Activated naive CD4-positive, alpha-beta T cell treated with anti-CD3 and anti-CD28 coated beads for 36 hours (primary cell): ENCODE measurements at places on chromosomes 6 and 20.

DNA sequence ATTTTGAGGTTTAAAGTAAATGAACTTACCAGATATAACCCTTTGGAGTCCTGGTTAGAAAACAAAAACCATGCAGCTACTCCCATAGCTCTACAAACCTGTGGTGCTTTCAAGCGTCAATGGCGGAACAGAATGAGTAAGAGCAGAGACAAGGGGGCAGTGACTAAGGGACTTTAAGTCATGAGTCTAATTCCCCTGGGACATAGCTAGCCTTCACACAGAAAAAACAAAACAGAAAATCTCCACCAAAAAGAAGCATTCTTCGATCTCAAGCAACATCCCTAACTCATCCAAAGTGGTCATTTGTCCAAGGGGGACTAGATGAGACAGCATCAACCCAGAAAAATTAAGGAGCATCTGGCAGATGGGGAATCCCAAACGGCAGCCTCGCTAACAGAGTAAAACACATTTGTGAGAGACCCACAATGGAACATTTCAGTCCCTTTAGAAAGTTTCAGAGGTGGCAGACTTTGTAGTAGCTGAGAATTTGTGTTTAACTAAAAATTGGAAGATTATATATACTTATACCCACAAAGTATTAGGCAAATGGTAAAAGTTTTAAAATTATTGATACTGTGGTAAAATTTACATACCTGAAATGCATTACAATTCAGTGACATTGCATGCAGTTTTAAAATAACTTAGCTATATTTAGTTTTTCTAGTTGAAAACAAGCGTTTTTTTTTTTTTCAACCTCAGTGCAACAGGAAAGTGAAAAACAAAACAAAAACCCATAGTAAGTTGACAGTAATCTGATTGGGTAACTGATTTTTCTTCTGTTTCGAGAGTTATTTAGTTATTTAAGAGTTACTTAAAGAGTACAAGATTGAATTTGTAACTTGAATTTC is 67.5 kb downstream of the KCNQ5 start:
- DNase-seq = no peak

- DNase-seq = no peak
Measured at GRCh38 chr20:46742669-46743045, 33.2 kb downstream of the SLC2A10 start.

DNA sequence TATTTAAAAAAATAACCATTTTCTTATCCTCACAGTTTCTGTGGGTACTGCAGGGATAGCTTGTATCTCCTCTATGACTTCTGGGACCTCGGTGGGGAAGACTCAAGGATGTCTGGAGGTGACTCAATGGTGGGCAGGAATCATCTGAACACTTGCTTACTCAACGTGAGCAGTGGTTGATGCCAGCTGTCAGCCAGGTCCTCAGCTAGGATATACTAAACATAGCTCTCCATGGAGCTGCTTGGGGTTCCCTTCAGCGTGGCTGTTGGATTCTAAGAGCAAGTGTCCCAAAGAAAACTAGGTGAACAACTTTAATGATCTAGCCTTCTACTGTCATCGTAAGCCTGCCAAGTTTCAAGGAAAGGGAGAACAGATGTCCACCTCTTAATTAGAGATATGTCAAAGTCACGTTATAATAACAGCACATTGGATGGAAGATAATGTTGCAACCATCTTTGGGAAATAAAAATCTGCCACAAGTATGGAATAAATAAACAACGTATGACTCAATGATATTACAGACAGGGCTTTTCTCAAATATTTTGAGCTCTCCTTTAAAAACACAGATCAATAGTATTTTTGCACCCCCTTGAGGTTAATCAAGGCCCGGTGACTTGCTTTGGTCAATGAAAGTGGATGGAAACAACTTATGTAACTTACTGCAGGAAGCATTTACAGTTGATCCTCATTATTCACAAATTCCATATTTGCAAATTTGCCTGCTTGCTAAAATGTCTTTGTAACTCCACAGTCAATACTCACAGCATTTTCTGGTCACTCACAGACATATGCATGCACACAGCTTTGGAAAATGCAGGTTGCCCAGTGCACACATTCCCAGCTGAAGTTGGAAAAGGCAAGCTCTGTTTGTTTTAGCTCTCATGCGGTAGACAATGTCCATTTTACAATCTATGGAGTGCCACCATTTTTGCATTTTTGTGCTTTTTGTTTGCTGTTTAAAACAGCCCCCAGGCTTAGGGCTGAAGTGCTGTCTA is 6.6 kb upstream of the HEBP2 start:
- no peak for DNase-seq

DNA sequence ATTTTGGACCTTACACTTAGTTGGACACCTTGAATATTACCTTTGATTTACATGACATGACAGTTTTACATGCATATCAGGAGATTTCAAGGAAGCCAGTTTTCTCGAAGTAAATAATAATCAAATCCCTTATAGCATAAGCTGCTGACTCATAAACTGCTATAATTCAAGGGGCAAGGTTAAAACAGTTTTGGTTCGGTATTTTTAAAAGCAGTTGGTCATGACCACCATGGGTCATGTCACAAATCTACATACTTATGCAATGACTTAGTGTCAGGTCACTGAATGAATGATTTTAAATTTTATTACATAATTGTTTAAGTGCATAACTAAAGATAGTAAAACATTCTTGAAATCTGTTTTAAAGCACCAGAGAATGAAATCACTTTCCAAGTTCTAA is 158.0 kb downstream of the DST start:
- DNase-seq = no peak

DNA sequence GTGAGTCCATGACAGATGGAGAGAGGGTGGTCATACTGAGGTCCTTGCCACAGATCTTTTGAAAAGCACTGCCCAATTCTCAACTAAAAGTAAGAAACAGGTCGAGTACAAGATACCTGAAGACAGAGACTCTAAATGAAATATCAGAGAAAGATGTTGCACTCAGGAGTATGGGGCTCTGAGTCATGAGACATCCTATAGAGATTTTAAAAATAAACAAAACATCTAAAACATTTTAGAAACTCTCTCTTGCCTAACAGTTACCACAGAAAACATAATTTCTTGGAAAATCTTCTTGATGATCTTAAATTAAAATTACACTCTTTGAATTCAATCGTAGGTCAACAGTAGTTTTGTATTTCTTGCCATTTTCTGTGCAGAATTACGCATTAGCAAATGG is 348.9 kb upstream of the MARCKS start:
- no peak for DNase-seq
